ENCODE measurements at places on chromosomes 6 and 20. TPM values are rescaled to one million over a fixed set of nuclear protein-coding genes. Genes with fewer than 3 reads are reported as not detected.

The RSPO3 gene
- not detected for total RNA-seq

DNA sequence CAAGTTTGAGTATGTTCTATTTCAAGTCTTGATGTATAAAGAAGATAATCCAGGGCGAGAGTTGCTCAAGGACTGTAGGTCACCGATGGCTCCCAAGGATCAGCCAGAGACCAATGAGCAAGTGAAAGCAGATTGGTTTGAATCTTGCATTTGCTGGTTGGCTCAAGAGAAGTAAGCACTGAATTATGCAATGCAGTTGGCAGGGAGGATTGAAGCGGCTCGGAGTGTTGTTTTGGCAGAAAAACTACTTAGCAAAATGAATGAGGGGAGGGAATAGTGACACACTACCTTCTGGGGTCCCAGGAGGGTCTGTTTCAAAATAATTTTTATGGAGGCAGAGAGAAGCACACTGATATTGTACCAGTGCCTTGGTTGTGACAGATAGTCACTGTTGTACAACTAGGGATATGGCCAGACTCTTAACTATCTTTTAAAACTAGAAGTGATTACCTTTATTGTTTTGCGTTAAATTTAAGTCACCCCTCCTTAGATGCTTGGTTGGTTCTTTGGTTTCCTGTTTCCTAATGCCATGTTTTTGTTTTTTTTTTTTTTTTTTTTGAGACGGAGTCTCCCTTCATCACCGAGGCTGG, 15.7 kb downstream of the SASH1 start:
- no peak for DNase-seq

DNA sequence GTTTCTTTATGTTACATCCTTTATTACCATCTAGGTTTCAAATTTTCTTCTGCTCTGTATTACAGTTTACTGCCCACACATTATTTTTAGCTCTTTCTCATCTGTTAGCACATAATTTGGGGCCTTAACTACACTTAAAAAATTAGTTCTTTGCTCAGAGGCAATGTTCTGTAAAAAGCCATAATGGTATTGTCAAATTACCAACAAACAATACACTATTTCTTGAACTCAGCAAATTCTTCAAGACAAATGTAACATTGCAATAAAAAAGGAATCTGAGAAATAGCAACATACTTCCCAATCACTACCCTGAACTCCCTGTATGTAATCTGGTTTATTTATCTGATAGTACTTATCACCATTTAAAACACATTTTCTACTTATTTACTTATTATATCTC, 448.6 kb upstream of the OPRM1 start:
- no peak for DNase-seq

DNA sequence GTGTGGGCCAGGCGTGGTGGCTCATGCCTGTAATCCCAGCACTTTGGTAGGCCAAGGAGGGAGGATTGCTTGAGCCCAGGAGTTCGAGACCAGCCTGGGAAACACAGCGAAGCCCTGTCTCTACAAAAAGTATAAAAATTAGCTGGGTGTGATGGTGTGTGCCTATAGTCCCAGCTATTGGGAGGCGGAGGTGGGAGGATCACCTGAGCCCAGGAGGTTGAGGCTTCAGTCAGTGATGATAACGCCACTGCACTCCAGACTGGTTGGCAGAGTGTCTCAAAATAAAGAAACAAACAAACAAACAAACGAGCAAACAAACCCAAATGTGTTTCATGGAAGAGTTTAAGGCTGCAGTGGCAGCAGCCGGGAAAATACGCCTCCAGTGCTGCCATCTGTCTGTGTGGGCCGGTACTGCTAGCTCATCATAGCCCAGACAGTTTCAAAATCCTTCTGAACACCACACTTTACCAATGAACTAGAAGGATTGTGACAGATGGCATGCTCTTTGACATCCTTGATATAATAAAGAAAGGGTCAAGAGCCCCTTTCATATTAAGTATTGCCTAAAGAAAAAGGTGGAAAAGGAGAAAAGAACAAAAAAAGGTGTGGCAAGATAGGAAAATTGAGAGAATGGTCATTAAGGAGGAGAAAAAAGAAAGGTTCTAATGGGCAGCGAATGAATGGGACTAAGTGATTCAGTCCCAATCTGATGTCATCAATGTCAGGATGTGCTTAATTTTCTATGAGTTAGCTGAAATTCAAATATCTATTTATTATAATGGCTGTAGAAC, 298.6 kb downstream of the SYNE1 start:
- peak; percentile 35 for DNase-seq

DNA sequence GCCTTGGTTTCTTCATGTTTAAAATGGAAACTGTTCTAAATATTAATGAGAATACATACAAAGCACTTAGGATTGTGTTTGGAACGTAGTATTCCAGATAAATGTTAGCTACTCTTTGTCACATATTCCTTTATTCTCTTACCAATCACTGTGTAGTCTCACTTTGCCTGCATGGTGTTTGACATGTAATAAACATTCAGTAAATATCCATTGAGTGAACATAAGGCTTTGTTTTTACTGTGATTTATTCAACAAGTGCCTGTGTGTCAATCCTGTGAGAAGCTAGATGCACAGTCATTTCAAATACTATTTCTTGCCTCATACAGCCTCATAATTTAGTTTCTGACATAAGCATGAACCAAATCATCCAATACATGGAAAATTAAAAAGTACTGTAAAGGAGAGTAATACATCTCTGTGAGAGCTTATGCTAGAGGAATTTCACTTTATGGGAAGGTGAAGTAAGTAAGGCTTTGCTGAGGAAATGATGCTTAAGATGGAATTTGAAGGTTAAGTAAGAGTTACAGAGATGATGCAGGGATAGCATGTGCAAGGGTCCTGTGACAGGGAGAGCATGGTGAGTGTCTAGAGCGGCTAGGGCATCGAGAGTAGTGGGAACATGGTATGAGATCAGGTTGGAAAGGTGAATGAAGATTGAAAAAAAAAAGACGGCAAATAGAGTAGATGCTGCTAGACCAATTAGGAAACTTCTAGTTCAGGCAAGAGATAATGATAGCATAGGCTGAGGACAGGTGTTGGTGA, 14.7 kb downstream of the PM20D2 start:
- no peak for DNase-seq

GRCh38 chr6:84411060-84411629, 183.7 kb upstream of the CEP162 start:
- no peak for DNase-seq

DNA sequence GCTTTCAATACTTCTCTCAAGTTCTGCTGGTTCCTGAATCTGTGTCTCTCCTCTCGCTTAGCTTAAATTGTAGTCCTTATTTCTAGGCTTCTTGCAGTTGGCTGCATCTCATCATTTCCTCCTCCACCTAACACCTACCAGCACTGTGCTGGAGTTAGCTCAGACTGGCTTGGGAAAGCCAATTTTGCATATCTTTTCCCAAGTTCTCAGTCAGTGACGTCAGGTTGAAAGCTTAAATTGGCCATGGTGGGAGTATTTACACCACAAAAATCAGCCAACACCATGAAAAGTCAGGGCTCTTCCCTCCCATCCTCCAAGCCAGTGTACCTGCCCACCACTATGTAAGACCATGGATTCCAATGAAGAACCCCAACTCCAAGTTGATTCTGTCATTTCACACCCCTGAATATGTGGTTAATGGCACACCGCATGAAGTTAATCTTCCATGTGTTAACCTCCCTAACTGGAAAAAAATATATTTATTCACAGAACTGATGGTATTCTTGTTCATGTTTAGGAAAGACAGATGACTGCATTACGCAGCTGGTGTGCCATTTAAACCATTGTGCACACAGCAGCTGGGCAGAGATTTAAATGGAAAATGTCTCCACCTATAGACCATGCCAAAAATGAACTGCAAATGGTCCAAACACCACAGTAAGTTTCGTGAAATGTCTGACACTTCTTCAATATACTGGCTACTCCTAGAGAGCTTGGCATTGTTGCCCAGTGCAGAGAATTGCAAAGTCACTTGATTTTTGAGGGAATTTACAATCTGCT, 274.1 kb upstream of the MAP3K7 start:
- no peak for DNase-seq

- no peak for DNase-seq
Observed at GRCh38 chr20:31934968-31935764, 16.7 kb downstream of the PDRG1 start.

DNA sequence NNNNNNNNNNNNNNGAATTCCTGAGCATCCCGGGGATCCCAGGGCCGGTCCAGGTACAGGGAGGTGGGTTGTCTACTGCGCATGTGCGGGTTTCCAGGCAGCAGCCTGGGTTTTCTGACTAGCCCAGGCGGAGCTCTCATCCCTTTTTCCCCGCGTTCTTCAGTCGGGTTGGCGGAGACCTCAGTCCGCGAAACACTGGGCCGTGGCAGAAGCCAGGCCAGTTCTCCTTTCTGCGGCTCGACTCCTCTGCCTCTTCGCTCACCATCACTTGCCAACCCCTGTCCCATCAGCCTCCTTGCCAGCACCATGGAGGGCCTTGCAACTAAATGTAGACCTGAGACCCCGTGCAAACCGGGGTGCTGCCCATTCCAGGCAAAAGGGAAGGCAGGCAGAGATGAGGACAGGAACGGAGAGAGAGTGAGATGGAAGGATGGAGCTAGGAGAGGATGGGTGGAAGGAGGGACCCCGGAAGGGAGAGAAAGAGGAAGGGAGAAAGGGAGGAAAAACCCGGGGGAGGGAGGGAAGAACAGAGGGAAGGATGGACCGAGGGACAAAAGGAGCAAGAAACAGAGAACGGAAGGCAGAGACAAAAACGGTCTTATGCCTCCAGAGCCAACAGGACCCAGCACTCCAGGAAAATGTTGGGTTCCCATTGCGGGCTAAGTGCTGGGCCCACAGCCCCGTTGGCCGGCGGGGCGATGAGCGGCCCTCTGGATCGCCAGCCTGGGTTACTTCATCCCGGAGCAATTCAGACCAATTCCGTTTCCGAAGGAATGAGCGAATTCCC, 445.4 kb upstream of the DEFB115 start:
- no peak for DNase-seq

GRCh38 chr6:100023798-100024197, 29.8 kb upstream of the MCHR2 start:
- no peak for DNase-seq

DNA sequence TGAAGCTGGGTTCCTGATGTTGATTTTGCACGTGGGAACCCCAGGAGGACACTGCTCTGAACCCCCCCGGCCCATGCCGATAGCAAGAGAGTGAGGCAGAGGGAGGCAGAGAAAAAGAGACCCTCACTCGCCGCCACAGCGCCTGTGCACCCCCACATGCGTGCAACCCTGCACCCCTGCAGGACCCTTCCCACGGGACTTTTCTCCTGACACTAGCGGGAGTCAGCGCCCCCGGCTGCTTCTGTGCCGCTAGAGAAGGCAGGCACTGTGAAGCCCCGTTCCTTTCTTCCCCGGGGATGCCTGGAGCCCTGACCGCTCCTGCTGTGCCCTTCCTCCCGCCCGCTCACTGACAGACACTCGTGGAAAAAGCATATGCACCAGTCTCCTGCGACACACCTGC, 67.4 kb downstream of the GMPR start:
- DNase-seq = no peak

Measured in natural killer cell (primary cell).